Aorta (tissue), 5 donors: ENCODE measurements at places on chromosomes 5 and 9.

GRCh38 chr9:133055788-133056420, 5.9 kb upstream of the CEL start:
- DNase-seq: no peak

GRCh38 chr5:67639976-67640375, 443.4 kb upstream of the CD180 start:
- no peak for DNase-seq

DNA sequence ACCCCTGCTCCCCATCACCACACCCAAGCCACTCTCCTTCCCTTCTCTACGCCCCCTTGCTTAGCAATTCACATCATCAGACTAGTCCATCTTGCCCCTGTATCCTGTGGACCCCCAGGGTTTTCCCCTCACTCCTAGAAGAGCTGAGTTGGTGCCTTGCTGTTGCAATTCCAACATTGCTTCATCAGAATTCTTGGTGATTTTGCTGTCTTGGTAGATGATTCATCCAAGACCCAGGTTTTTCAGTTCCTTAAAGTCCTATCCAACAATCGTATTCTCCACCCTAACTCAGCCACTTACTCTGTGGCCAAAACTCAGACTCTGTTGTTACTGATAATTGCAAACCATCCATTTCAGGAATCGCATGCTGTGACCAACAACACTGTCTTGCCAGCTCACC, 21.4 kb upstream of the CCNJL start:
- DNase-seq: no peak

GRCh38 chr9:72577212-72577753, 55.9 kb downstream of the TMC1 start:
- no peak for DNase-seq

- no peak for DNase-seq
Measured at GRCh38 chr5:170247363-170247762, 14.6 kb downstream of the C5orf58 start.

DNA sequence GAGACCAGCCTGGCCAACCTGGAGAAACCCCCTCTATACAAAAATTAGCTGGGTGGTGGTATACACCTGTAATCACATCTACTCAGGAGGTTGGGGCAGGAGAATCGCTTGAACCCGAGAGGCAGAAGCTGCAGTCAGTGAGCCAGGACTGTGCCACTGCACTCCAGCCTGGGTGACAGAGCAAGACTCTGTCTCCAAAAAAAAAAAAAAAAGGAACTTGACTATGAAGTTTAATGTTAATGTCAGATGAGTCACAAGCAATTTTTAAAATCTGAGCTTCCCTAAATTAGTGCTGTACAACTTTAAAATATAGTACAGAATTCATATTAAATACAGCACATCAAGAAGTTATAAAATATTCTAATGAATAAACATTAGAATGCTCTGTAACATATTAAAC, 1.5 kb downstream of the MEIKIN start:
- no peak for DNase-seq

DNA sequence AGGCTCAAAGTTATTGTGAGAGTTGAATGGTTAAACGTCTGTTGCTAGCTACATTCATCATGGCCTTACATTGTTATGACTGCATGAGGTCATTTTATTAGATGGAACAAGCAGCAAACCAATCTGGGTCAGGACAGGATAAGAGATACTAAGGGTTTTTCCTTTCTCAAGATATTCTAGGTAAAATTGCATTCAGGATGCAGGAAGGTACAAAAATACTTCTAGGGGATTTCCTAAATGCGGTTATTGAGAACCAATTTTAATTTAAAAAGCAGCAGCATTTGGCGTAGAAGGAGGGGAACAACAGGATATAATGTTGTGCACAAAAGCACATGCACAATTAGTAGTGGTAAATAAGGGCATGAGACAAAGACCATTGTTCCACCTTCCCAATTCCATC, 39.2 kb upstream of the LURAP1L start:
- DNase-seq: no peak

- DNase-seq: no peak
Measured at GRCh38 chr9:114141553-114142402, 13.6 kb upstream of the COL27A1 start.

- no peak for DNase-seq
Measured at GRCh38 chr9:2837915-2838314, 6.0 kb downstream of the PUM3 start.

- no peak for DNase-seq
Measured at GRCh38 chr5:181043285-181044092, 3.4 kb downstream of the BTNL9 start.

DNA sequence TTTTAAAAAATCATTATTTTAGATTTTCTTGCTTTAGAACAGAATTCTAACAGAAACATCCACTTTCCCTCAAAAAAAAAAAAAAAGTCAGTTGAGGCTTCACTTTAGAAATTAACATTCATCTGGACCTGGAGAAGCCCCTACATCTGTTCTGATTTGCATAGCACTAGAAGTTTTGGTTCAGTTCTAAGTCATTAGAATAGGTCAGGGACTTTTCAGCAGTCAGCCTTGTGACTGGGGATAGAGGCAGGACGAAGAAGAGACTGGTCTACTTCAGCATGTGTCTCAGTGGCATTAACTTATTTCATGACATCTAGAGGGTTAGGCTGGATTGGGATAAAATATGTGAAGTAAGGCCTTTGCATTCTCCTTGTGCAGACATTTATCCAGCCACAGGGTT, 215.8 kb upstream of the DAB2 start:
- DNase-seq: no peak

DNA sequence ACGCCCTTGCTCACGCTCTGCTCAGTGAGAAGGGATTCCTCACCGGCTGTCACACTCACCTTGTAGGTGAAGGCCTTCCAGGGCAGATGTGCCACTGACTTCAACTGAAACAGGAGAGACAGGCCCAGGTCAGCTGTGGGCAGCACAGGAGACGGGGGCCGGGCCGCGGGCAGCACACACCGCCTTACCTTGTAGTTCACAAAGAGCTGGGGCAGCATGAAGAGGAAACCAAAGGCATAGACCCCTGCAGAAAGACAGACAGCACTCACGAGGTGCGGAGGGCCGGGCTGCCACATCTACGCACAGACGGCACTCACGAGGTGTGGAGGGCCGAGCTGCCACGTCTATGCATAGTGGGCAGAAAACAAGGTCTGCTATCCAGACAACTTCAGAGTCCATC, 23.3 kb downstream of the CLPTM1L start:
- peak; percentile 49 for DNase-seq

DNA sequence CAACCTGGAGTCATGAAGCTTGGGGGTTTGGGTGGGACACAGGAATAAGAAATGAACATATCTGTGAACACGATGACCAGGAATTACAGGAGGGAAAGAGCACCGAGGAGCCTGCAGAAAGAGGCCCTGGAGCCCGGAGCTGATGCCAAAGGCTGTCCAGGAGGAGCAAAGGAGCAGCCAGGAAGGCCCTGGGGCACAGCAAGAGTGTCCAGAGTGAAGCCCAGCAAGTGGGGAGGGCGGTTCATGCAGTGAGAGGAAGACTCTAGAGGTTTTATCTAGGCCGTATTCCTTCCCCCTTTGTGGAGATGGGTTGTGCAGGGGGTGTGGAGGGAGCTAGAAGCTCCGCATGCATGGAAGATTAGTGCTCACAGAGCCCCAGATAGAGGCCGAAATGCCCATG, 318.4 kb downstream of the GADD45G start:
- no peak for DNase-seq

GRCh38 chr9:89311346-89312221, 589 bp downstream of the CKS2 start:
- peak; percentile 82 for DNase-seq

DNA sequence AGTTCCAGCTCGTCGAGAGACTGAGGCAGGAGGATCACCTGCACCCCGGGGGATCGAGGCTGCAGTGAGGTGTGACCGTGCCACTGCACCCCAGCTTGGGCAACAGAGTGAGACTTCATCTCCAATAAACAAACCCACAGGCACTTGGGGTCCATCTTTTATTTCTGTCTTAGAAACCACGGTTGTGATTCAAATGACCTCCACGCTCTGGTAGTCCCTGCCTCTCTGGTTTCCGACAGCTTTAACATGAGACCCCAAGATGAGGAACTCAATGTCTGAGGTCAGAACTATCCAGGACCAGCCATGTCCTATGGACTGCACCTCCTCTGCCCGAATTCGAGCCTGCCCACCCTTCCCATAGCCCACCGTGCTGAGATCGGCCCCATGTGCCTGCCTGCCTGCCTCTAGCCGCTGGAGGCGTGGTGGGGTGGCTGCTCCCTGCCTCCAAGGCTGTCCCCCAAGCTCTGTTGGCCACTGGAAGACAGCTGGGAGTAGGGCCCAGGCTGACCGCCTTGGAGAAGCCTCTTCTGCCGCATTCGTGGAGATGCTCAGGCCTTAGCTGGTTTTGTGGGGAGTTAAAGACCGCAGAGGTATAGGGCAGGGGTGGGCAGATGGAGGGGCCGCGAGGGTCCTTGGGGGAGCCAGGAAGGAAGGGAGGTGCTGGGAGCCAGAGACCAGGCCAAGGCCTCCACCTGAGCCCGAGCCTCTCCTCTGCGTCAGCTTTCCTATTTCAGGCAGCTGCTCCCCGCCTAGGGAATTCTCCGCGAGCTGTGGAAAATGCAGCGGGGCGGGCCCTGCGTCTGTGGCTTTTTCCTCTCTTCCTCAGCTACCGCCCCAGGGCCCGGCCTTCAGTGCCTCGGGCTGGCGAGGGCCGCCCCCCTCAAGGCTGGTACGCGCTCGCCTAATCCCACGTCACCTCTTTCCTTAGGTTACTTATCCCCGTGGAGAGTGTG, 6.9 kb upstream of the WDR5 start:
- DNase-seq: no peak

DNA sequence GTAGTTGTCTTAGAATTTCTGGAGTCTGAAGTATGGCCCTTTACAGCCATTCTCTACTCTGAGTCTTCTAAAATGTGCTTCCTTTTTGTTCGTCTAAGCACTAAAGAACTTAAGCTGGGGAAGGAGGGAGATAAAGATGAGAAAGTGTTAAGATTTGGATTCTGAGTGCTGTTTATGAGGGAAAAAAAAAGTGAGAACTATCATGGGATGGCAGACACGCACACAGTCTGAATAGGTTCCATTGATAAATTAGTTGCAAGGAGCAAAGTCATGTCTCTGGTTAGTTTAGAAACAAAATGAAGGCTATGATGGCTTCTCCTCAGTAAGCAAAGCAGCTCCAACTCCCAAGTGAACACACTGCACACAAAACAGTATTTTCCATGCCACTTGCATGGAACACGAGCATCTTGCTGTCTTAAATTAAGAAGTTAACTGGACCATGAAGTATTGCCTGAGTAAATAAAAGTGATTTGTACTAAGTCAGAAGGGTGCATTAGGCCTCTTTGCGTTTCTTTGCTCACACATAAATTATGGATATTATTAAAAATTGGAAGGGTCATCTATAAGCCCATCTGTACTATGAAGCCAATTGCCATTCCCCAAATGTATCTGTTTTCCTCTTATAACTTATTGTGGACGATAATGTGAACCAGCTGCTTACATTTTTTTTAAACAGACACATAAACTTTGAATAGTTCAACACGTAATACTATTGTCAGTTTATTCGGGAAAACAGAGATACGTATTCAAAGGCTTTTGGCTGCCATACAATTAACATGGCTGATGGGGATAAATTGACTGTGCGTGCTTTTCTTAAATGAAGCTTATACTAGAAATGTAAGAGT, 199.3 kb downstream of the SGCD start:
- no peak for DNase-seq

GRCh38 chr9:71687676-71688075, 80.6 kb downstream of the CEMIP2 start:
- DNase-seq: no peak

DNA sequence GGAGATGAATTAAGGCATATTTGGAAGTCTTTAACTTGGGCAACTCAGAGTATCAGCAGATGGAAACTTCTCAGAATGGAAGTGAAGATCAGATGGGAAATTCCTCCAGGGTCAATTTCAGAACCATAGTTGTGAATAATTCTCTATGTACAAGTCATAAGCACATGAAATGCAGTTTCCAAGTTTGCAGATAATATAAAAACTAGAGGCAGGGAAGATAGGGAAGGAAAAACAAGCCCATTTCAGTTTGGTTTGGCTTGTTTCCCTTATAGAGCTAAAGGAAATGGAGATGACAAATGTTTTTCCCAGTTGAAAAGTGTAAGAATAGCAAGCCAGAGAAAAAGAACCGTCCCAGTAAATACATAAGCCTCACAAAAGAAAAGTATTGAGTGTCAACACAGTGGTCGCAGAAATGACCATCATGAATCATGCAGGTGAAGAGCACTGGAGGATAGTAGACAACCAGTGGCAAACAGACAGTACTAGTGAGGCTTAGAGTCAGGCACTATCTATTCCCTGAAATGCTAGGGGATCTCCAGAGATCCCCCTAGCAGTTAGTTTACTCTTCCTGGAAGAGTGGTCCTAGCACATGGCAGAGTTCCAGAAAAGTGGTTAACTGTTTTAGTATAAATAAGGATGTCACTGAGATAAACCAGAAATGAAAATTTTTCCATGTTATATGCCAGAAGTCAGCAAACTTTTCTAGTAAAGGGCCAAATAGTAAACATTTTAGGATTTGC, 245.9 kb downstream of the SAXO1 start:
- DNase-seq: no peak

DNA sequence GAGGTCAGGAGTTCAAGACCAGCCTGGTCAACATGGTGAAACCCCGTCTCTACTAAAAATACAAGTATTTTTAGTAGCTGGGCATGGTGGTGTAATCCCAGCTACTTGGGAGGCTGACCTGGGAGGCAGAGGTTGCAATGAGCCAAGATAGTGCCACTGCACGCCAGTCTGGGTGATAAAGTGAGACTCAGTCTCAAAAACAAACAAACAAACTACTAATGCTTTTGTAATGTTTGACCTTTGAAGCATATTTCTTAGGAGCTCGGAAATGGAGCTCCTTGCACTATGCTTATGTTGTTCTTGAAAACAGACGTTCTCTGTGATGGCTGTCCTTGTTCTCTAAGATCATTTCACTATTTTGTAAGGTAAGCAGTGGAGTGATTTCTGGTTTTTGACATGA, 6.0 kb downstream of the F2RL2 start:
- DNase-seq: no peak

DNA sequence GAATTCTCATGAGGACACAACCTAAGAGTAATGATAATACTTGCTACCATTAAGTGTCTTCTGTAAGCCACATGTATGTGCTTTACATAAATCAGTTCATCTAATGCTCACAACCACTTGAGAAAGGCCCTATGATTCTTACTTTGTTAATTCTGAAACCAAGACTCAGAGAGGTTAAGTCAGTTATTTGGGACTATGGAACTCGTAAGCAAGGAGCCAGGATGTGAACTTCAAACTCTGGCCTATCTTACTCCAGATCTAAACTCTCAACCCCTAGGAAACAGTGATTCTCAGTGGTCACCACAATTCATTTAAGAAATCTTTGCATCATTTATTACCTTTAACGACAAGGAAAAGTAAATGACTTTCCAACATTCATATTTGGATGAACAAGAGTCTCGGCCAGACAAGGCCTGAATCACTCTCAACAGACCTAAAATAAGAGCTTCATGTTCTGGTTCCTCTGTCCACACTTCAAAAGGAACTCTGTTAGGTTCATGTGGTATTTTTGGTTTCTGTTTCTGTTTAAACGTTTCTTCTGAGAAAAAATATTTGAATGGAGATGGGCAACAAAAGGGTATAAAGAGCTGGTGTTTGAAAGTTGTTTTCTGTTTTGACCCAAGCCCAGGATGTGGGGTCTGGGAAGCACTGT, 104.8 kb downstream of the LPAR1 start:
- DNase-seq: no peak
